ENCODE measurements at places on chromosomes 5 and 9.

- DNase-seq, result no peak
Observed at GRCh38 chr5:145962001-145962400, 25.6 kb downstream of the SH3RF2 start.

GRCh38 chr9:26437056-26437711 is 455.4 kb downstream of the CAAP1 start:
- DNase-seq, result no peak

- no peak for DNase-seq
Observed at GRCh38 chr5:156471893-156472292, 144.9 kb downstream of the SGCD start.

- no peak for DNase-seq
Observed at GRCh38 chr5:132661231-132662003, 3.4 kb downstream of the IL13 start.

GRCh38 chr5:29588236-29588635 is 1605.2 kb upstream of the CDH6 start:
- no peak for DNase-seq

GRCh38 chr9:29865764-29866313 is 2292.6 kb upstream of the C9orf72 start:
- no peak for DNase-seq

GRCh38 chr5:132211787-132212186 is 15.9 kb downstream of the P4HA2 start:
- DNase-seq, result no peak

DNA sequence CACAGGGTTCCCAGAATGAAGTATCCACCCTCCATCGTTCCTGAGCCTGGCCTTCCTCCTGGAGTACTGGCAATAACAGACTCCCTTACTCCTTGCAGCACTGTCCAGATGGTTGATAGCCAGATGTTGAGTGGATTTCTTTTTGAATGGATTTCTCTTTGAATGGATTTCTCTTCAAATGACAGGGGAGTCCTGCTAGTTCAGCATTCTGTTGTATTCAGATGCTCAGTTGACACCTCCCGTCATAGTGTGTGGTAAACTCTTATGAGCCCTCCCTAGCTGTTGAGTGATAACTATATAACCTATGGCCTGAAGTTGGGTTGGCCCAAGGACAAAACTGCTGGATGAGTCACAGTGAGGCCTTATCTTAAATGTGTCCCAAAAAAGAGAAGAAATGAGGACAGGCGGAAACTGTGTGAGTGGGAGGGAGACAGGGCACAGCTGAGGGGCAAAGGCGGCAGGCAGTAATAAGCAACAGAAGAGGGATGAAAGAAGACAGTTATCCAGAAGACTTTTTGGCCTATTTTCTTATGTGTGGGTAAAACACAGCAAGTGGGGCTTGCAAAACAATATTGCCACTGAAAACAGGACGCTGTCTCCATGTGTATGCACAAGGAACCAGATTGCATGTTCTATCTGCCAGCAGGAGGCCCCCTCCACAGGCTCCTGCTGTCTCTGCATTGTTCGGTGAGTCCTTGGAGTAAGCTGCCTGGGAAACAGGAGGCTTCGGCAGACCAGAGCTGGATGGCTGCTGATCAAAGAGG is 209.5 kb upstream of the S1PR3 start:
- no peak for DNase-seq

- peak; percentile 39 for DNase-seq
Observed at GRCh38 chr9:110152704-110153374, 55.1 kb downstream of the C9orf152 start.

GRCh38 chr5:33890131-33891032 is 1.4 kb downstream of the ADAMTS12 start:
- no peak for DNase-seq

- no peak for DNase-seq
Observed at GRCh38 chr5:141208478-141208877, at the start of gene PCDHB12. Gene PCDHB12 (plus strand): TSS chr5:141208719. CDS start chr5:141208908, 189 bp downstream.

DNA sequence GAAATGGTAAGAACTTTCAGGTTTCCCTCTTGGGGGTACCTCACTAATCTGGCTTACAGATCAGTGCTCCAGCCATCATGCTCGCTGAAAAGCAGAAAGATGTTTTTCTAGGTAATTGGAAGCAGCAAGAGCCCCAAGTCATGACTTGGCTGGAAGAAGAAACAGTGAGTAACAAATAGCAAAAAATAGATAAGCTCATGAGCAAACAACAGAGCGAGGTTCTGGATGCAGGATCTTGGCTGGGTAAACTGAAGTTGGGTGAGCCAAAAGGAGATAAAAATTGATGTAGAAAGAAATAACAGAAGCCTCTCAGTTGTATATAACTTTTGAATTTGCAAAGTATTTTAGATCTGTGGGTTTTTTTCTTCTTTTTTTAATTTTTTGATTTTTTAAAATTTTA is 110.1 kb downstream of the INSYN2B start:
- no peak for DNase-seq

DNA sequence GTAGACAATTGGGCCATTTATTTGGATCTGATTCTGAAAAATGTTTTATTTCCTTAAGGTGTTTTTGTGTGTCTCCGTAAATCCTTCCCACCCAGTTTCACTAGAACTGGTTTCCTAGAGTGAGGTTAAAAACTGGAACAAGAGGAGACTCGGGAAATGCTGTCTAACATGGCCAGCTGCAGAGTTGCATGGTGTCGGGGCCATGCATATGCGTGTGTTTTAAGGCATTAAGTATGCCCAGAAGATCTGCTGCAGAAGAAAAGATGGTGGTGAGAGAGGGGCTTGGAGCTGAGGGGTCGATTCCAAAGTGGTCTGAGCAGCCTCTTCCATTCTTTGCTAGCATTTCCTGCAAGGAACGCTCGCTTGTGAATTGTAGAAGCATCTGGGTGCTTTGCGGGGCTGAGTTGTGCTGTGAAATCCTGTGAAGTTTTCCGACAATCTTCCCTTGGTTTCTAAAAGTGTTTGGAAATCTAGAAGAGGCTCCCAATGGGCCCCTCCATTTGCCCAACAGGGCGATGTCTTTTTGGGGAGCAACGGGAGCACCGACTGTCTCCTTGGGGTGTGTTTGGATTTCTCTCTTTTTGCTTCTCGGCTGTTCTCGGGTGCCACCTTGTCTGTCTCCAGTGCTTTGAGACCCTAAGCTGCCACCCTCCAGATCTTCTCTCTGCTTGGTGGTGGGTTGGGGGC is 113.8 kb downstream of the COL5A1 start:
- no peak for DNase-seq

DNA sequence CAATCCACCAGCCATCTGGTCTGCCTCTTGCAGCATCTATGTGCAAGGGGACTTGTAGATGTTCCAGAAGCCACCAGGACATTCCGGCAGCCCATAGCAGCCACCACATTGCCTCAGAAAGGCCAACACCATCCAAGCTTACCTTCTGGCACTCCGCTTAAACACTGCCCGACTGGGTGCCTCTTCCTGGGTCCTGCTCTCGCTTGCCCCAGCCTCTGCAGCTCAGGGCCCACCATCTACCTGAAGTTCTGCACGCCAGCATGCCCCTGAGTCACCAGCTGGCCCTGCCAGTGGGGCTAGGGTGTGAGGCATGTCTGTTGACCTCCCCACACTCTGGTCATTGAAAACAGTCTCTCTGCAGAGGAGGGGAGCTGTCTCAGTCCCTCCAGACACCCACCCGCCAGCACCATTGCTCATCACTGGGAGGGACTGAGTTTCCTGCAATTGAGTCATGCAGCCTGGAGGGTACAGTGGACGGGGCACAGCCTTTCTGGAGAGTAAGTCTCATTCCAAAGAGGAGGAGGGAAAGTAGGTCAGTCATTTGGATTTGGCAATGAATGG is 16.9 kb upstream of the COL5A1 start:
- DNase-seq, result no peak

GRCh38 chr5:65103756-65104440 is 335.2 kb downstream of the CWC27 start:
- peak; percentile 3 for DNase-seq

DNA sequence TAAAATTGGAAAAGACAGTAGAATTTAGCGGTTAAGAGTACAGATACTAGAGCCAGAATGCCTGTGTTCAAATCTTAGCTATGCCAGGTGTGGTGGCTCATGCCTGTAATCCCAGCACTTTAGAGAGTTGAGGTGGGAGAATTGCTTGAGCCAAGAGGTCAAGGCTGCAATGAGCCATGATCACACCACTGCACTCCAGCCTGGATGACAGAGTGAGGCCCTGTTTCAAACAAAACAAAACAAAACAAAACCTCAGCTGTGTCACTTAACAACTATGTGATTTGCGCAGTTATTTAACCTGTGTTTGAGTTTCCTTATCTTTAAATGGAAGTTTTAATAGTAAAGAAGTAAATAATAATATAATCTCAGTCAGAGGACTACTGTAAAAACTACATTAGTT is 68.3 kb downstream of the TBCA start:
- DNase-seq, result no peak

DNA sequence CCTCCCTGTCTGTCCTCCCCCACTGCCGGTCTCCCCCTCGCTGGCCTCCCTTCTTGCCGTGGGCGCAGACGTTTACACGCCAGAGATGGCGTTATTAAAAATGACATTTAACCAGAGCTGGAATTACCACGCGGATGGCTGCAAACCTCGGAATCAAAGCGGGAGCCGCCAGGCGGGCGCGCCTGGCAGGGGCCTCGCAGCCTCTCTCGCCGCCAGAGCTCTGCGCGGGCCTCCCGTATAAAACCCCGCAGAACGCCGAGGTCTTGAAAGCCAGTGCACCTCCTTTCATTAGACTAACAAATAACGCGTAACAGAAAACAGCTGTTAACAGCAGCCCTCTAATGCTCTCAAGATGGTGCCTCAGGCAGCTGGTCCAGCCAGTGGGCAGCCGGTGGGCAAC is 10.2 kb downstream of the PRRX2 start:
- no peak for DNase-seq

- no peak for DNase-seq
Observed at GRCh38 chr5:56557198-56557597, 258.2 kb upstream of the MAP3K1 start.
